ENCODE measurements at places on chromosomes 1 and 21.

- no peak for DNase-seq
Observed at GRCh38 chr21:28344985-28345384, 647.7 kb downstream of the LTN1 start.

DNA sequence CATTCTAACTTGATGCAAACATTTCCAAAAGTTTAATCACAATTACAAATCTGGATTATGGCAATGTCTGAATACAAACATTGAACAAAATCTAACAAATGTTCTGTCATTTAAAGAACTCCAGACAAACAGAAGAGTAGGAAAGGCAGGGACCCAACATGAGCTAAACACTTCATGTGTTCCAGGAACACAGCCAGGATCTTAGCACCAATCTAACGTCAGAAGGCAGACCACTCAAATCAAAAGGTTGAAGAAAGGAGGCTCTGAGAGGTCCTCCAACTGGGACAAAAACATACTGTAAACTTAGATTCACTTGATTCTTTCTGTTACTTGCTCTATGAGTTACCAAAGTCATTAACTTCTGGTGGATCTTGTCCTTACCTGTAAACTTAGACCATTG, 374.0 kb downstream of the NEGR1 start:
- DNase-seq: no peak

- no peak for DNase-seq
Observed at GRCh38 chr1:169090900-169091311, 15.6 kb upstream of the ATP1B1 start.

DNA sequence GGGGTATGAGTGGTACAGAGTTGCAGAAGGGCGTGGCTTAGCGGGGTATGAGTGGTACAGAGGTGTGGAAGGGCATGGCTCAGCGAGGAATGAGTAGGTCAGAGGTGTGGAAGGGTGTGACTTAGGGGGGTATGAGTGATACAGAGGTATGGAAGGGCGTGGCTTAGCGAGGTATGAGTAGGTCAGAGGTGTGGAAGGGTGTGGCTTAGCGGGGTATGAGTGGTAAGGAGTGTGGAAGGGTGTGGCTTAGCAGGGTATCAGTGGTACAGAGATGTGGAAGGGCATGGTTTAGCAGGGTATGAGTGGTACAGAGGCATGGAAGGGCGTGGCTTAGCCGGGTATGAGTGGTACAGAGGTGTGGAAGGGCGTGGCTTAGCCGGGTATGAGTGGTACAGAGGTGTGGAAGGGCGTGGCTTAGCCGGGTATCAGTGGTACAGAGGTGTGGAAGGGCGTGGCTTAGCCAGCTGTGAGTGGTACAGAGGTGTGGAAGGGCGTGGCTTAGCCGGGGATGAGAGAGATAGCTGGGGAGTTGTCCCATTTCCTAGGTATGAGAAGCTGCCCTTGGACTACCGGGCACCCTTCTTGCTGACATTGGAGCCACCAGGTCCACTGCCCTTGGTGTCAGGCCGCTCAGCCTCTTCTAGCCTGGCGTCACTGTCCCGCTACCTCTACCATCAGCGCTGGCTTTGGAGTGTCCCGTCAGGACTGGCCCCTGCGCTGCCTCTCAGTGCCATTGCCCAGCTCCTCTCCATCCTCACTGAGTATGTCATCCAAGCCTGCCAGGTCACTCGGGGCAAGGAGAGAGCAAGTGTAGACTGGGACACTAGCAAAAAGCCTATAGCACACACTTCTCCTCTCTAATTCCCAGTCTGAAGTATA, 29.8 kb downstream of the HYI start:
- no peak for DNase-seq

DNA sequence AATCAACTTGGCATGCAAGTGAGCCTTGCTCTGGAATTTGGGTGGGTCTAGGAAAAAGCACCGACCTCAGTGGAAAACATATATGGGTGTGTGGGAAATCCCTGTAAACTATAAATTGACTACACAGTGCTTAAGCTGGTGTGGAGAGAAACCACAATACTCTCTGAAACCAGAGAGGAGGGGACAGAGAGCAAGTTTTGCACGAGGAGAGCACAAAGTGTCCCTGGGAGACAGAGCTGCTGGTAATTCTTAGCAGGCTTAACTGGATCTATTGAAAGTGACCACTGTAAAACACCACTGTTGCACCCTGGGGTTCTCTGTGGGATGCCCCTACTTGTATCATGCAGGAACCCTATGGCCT, 12.8 kb downstream of the KCNJ15 start:
- no peak for DNase-seq

DNA sequence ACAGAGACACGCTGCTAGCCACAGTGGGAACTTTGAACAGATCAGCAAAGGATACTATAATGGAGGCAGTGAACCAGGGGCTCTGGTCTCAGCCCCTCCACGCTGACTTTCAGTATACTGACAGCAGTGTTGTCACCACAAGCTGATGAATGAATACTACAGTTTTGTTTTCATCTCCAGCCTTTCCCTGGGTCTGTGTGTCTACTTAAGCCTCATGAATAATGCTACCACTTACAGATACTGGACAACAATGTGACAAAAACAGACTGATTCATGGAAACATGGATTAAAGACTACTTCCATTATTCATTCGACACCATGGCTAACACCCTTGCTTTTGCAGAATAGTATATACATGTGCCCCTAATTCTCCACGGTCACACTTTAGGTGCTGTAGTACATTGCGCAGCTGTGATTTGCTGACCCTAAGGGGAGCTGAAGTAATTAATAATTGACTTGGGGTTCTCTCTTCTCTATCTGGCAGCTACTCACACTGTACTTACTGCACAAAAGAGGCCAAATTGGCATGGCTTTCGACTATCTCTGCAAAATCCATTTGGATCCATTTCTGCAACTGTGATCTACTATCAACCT, 203.2 kb upstream of the LYPLAL1 start:
- no peak for DNase-seq

GRCh38 chr1:201002510-201002909, 21.0 kb downstream of the KIF21B start:
- DNase-seq: no peak

DNA sequence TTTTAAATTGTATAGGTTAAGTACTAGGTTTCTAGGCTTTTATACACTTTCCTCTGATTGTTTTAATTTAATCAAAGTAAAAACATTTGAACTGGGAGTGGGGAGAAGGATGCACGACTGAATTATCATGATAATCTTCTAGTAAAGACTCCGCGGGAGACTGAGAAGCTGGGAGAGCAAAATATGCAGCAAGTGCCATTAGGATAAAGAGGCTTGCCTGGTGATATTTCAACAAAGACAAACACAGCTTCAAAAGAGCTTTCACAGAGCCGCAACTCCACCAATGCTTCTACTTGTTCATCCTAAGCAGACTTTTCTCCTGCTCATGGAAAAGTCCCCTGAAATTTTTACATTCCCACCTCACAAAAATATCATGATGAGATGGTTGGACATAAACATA, 239.0 kb upstream of the PTBP2 start:
- DNase-seq: no peak

DNA sequence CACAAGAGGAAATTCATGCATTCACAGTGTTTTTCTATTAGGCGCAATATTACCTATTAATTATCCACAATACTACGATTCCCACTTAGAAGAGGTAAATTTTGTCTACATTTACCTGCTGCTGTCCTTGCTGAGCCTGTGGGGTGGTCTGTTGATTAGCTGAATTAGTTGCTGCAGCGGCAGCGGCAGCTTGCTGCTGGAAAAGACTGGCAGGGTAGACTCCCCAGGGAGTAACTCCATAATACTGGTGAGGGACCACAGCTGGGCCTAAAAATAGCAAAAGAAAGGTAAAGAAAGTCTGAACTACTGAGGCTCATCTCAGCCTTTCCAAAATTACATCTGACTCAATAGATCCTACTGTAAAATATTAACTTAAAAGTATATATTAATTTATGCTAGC, 66.0 kb upstream of the SDC3 start:
- DNase-seq: no peak

DNA sequence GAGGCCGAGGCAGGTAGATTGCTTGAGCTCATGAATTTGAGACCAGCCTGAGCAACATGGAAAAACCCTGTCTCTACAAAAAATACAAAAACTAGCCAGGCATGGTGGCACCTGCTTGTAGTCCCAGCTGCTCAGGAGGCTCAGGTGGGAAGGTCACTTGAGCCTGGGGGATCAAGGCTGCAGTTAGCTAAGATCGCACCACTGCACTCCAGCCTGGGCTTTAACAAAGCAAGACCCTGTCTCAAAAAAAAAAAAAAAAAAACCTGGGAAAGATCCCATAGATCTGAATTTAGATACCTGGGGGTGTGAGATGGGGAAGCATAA, 32.9 kb downstream of the NIBAN1 start:
- DNase-seq: no peak

DNA sequence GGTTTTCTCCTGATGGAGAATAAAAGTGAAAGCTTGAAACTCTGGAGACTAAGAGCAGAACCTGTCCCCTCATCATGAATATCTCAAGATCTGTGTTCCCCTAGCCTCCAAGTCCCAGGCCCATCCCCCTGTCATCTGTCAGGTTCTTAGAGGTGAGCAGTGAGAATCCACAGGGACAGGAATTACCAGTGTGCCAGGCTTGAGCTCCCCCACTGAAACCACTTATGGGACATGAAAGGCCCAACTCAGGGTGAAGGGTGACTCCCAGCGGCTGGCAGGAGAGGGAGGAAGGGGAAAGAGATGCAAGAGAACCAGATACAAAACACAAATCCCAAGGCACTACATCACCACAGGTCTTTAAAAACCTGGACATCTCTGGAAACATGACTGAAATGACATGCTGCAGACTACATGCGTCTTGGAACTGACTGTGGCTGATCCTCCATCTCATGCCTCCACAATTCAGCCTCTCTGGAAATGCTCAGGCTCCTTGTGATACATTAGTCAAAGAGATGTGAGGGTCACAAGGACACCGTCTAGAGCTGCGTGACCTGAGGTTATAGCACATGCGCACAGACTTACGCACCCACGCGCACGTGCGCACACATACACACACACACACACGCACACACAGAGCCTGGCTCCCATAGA, 6.8 kb upstream of the LY9 start:
- DNase-seq: no peak

- no peak for DNase-seq
Observed at GRCh38 chr1:158025576-158026230, 32.3 kb downstream of the KIRREL1 start.

DNA sequence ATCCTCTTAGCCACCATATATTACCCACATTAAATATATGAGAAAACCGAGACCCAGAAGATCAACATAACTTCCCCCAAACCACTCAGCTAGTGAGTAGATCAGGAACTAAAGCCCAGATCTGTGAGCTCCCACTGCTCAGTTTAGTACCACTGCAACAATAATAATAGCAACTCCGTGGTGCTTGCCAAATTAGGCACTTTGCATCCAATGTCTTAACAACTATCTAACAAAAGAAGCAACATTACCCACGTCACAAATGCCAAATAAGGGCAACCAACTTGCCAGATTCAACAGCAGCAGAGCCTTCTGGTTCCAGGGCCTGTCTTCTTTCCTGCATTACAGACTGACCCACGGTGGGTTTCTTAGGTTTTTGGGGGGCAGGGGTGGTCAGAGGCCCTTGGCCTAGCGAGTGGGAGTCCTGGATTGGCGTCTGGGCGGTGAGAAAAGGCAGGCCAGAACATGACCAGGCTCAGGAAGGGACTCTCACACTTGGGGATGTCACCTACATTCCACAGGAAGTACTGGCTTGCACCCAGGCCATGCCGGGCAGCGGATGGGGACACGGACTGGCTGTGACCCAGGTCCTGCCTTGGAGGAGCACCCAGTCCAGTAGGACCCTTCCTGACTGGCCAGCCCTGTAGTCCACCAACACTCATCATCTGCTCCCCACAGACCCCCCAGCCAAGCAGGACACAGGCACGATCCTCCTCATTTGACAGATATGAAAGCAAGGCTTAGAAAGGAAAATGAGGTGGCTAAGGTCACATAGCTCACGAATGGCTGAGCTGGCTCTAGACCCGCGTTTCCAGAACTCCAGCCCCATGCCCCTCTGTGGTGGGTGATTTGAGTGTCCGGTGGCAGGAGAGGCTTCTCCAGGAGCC, 4.6 kb downstream of the HCRTR1 start:
- no peak for DNase-seq

DNA sequence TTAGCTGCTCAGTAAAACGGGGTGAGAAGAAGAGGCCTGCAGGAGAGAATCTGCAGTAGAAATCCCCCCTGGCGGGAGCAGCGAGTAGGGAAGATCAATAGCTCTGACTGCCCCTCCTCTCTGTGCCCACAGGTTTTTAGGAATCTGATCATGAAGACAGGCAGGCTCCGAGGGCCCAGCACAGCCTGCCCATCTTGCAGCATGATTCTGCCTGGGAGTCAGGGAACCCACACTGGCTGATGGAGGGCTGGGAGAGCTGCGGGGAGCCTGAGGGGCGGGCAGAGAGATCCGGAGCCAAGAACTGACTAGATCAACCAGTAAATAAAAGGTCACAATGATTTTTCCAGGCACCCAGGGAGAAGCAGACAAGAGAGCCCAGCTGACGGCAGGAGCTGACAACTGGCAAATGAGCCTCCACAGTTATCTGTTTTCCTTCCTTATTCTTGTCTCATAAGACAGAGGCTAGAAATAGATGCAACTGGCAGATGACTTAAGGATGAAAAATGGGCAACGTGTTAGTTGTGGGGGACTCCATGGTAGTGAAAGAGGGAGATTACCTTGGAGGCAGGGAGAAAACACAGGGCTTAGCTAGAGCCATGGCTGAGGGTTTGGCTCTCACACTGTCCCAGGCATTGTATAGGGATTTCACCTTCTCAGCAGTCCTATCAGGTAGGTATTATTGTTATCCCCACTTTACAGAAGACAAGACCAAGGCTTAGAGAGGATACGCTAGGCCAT, 116.2 kb downstream of the PLXNA2 start:
- no peak for DNase-seq

- no peak for DNase-seq
Observed at GRCh38 chr1:3631320-3632260, 6.8 kb downstream of the TPRG1L start.

- no peak for DNase-seq
Observed at GRCh38 chr1:34982820-34983376, 2.2 kb downstream of the TMEM35B start.

GRCh38 chr1:245873068-245873467, 634.0 kb downstream of the SMYD3 start:
- no peak for DNase-seq

GRCh38 chr1:38733761-38734160, 125.8 kb downstream of the RRAGC start:
- no peak for DNase-seq

GRCh38 chr1:217181756-217182155, 449.1 kb downstream of the GPATCH2 start:
- no peak for DNase-seq

DNA sequence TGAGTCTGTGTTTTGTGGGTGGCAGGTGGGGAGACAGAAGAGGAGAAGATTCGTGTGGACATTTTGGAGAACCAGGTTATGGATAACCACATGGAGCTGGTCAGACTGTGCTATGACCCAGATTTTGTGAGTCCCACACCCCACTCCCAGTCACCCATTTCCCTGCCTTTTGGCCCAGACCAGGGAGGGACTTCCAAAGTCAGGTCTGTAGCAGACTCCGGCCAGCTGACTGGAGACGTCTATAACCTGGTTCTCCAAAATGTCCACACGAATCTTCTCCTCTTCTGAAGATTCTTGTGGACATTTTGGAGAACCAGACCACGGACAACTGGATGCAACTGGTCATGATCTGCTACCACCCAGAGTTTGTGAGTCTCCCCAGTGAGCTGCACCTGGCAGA, 1.6 kb downstream of the GSTM5 start:
- DNase-seq: no peak
